ENCODE measurements at places on chromosomes 7 and 10. TPM values are rescaled to one million over a fixed set of nuclear protein-coding genes. Genes with fewer than 3 reads are reported as not detected.

- peak; percentile 15 for DNase-seq
These were observed 89.7 kb upstream of the STEAP1B start for GRCh38 chr7:22589641-22590201.

- no peak for DNase-seq
These were observed 113.4 kb upstream of the CDK6 start for GRCh38 chr7:92949748-92950147.

- no peak for DNase-seq
These were observed 9.5 kb downstream of the PPIA start for GRCh38 chr7:44805950-44806349.

DNA sequence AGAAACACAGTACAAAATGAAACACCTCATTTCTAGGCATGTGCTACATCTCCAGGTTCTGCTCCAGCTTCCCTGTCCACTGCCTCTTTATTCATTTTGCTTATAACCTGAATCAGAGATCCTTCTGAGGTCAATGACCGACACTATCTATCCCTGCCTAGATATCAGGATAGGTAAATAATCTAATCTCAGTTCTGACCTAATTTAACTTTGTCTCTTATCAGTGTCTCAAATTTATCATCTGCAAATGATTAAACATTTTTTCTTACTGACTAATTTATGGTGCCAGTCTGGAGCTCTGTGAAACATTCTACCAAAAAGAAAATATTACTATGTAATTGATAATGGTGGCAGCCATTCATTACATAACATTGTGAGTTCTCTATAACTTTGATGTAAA lies 61.1 kb downstream of the SGCE start:
- no peak for DNase-seq

- DNase-seq = peak; percentile 73
These were observed 98.3 kb downstream of the TMEM130 start for GRCh38 chr7:98771519-98771918.

DNA sequence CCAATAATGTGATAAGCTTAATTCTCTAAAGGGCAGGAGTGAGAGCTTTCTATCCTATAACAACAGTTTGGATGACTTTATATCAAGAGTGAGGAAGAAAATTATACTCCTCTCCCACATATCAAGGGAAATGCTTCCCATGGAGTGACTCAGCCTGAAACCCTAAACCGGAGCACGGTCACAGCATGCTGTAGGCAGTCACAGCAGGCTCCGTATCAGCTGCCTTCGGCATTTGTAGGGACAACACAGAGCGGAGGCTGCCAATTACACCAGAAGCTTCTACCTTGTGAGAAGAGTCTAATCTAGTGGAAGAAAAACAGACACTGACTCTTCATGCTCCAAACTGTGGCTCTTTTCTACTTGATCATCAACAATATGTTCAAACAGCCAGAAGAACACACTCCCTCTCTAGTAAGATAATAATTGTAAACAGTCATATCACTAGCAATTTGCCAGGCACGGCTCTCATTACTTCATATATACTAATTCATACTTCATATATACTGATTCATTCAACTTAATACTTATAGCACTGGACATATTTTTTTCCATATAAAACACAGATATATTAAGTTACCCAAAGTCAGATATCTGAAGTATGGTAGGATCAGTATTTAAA lies 65.9 kb downstream of the DGKB start:
- no peak for DNase-seq

CTNNA3 gene
- 19.4 TPM for total RNA-seq

TMEM196 gene
- 0.12 TPM for total RNA-seq
